Activated CD4-positive, alpha-beta T cell treated with anti-CD3 and anti-CD28 coated beads for 36 hours (primary cell): ENCODE measurements at places on chromosomes 6 and 20.
A peak's percentile ranks its signal among the peaks of the same experiment; 100 is the strongest.

DNA sequence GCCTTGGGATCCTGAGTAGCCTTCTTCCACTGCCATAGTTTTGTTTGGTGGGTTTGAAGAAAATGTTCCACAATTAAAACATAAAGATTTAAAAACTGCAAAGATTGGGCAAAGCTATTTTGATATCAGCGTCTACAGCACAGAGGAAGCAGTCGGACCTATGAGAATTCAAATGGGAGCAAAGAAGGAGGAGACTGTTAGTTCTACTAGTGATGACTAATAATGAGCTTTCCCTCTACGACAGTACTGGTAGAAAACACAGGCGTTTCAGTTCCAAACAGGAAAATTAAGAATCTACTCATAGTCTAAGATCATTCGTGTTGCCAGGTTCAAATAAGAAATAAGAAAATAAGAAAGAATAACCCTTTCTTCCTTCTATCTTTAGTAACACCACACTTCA is 121.2 kb downstream of the INSM1 start:
- H3K4me3 ChIP-seq: peak overlapping the region; percentile 67
- peaks cover 31% of the 10 kb centered on the region for H3K36me3 ChIP-seq
- peak overlapping the region; percentile 84 for H3K27ac ChIP-seq
- no peak for DNase-seq
- H3K4me1 ChIP-seq: peaks cover 64% of the 10 kb centered on the region

GRCh38 chr6:146881228-146882181 is 282.7 kb downstream of the ADGB start:
- no peak overlapping the region for H3K27ac ChIP-seq
- peaks cover 2% of the 10 kb centered on the region for H3K27me3 ChIP-seq
- no peak for DNase-seq
- no peak overlapping the region for H3K4me3 ChIP-seq

DNA sequence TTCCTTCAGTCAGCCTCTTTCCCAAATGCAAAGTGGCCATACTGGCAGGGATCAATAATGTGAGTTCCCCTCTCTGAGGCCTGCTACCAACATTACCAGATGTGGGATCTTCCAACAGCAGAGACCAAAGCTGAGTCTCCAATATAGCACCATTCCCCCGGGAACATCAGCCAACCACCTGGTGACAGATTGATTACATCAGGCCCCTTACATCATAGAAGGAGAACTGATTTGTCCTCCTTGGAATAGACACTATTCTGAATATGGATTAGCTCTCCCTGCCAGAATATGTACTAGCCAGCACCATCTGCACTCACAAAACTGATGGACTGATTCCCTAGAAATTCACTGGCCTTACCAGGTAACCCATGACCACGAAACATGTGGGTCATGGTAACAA is 61.9 kb upstream of the CARMIL1 start:
- H3K36me3 ChIP-seq: no peaks in the 10 kb centered on the region
- no peak overlapping the region for H3K27ac ChIP-seq
- no peak overlapping the region for H3K4me3 ChIP-seq
- no peaks in the 10 kb centered on the region for H3K4me1 ChIP-seq
- DNase-seq: no peak
- H3K27me3 ChIP-seq: no peaks in the 10 kb centered on the region

DNA sequence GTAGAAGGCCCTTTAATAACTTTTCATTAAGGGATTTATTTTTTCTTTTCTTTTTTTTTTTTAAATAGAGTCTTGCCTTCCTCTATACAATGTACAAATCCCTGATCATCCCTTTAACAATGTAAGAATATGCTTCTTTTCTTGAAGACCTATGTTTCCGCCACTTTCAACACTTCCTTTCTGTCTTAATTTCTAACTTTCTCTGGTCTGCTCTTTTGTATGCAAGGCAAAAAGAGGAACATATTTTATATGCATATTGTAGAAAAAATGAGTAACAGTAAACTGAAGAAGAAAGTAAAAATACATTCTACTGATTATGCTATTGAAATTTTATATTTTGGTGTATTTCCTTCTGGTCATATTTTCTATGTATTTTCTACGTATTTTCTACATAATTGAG is 484.7 kb downstream of the TFAP2B start:
- H3K4me1 ChIP-seq: no peaks in the 10 kb centered on the region
- no peaks in the 10 kb centered on the region for H3K36me3 ChIP-seq
- no peak for DNase-seq
- H3K4me3 ChIP-seq: no peak overlapping the region
- H3K27ac ChIP-seq: no peak overlapping the region

GRCh38 chr6:149925974-149926777 is 3.3 kb upstream of the RAET1G start:
- H3K27ac ChIP-seq: no peak overlapping the region
- DNase-seq: peak; percentile 93
- no peaks in the 10 kb centered on the region for H3K36me3 ChIP-seq
- peak overlapping the region; percentile 47 for H3K4me3 ChIP-seq
- H3K4me1 ChIP-seq: peaks cover 21% of the 10 kb centered on the region

DNA sequence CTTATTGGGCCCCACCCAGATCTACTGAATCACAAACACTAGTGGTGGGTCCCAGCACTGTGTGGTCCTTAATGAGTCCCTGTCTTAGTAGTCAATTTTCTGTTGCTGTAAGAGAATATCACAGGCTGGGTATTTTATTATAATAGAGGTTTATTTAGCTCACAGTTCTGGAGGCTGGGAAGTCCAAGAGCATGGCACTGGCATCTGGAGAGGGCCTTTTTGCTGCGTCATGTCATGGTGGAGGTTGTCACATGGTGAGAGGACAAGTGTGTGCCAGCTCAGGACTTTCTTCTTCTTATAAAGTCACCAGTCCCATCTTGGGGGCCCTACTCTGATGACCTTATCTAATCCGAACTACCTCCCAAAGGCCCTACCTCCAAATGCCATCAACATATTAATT is 105.0 kb downstream of the PPP1R14C start:
- peaks cover 2% of the 10 kb centered on the region for H3K4me1 ChIP-seq
- H3K36me3 ChIP-seq: no peaks in the 10 kb centered on the region
- DNase-seq: no peak
- H3K27me3 ChIP-seq: peaks cover 36% of the 10 kb centered on the region

DNA sequence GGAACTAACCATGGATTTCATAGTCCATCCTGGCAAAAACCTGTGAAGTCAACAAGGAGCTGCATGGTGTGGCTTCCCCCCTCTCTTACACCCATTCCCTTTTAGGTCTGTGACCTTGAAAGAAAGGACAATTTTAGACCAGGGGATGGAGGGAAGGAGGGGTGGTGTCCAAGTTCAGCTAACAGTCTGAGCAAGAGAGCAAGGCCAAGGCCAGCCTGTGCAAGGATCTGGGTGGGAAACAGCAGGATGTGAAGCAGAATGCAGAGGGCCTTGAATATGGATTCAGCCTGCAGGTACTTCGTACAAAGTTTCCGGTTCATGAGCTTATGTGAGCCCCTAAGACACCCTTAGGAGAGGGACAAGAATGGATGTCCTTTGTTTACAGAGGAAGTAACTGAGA is 293.0 kb downstream of the KIF16B start:
- DNase-seq: no peak
- no peak overlapping the region for H3K27ac ChIP-seq
- no peaks in the 10 kb centered on the region for H3K27me3 ChIP-seq
- no peak overlapping the region for H3K4me3 ChIP-seq
